T-cell (primary cell): ENCODE measurements at places on chromosomes 12 and 14. TPM values are rescaled to one million over a fixed set of nuclear protein-coding genes. Genes with fewer than 3 reads are reported as not detected.
A peak's percentile ranks its signal among the peaks of the same experiment; 100 is the strongest.

DNA sequence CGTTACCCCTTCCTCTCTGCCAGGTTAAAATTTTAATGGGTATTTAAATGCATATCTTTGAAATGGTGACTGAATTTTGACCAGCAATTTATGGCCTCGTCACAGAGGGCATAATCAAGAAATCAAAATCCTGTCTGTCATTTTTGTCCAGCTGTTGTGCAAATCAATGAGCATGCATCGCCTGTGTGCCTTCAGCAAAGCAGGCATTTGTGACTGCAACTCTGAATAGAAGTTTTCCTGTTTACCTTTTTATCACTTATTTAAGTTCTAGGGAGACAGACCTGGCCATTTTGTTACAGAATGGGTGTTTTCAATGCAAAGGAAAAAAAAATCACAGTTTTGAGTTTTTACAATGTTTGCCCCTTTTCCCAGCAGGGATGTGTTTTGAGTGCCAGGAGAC, 107.4 kb downstream of the PPM1A start:
- H3K4me3 ChIP-seq = no peak overlapping the region
- no peak for DNase-seq
- H3K27me3 ChIP-seq = peaks cover 3% of the 10 kb centered on the region
- no peak overlapping the region for H3K27ac ChIP-seq

DNA sequence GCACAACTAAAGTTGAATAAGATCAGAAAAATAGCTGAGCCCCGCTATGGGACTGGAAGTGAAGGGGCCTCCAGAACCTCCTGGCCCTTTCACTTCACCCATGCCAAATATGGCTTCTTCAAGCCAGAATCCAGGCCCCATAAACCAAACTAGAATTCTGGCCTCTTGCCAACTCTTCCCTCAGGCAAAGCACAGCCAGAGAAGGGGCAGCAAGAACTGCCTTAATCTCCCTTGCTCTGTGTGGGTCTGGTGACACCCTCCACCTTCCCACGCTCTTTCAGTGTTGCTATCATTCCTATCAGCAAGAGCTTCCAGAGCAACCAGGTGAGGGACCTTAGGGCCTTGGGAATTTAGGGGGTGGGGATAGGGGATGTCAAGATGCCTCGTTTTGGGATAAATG, 3.1 kb upstream of the PNMA1 start:
- no peak overlapping the region for H3K27ac ChIP-seq
- DNase-seq = no peak
- H3K4me3 ChIP-seq = no peak overlapping the region
- peaks cover 13% of the 10 kb centered on the region for H3K36me3 ChIP-seq
- no peaks in the 10 kb centered on the region for H3K27me3 ChIP-seq

- DNase-seq = no peak
- H3K27ac ChIP-seq = no peak overlapping the region
- H3K4me1 ChIP-seq = no peaks in the 10 kb centered on the region
- H3K27me3 ChIP-seq = no peaks in the 10 kb centered on the region
- H3K36me3 ChIP-seq = no peaks in the 10 kb centered on the region
Measured at GRCh38 chr12:70449074-70449752, 83.1 kb downstream of the KCNMB4 start.

- peak overlapping the region; percentile 48 for H3K27ac ChIP-seq
- H3K4me3 ChIP-seq = no peak overlapping the region
- no peaks in the 10 kb centered on the region for H3K27me3 ChIP-seq
- H3K36me3 ChIP-seq = no peaks in the 10 kb centered on the region
Measured at GRCh38 chr12:19404242-19404880, 34.9 kb upstream of the AEBP2 start.

- H3K27me3 ChIP-seq = no peaks in the 10 kb centered on the region
- H3K27ac ChIP-seq = peak overlapping the region; percentile 94
- no peak for DNase-seq
- H3K4me1 ChIP-seq = peaks cover 14% of the 10 kb centered on the region
- peak overlapping the region; percentile 97 for H3K4me3 ChIP-seq
Measured at GRCh38 chr14:58428118-58428683, 682 bp downstream of the KIAA0586 start.

DNA sequence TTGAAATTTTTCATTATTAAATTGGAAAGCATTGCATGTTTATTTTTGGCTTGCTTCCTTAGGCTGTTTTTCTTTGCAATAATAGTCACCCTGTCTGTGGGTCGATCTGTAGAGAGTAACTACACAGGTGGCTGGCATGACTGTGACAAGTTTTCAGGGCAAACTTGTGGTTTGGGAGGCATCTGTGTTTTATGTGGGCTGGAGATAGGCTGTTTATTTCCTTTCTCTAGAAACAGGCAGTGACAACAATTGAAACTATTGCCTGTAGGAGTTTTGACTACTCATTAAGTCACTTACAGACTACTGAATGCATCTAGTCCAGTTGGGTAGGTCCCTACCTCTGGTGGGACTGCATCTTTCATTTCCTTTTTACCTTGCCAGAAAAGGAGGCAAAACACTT, 155.6 kb downstream of the DYRK2 start:
- H3K4me1 ChIP-seq = peaks cover 8% of the 10 kb centered on the region
- H3K36me3 ChIP-seq = no peaks in the 10 kb centered on the region
- no peaks in the 10 kb centered on the region for H3K27me3 ChIP-seq

DNA sequence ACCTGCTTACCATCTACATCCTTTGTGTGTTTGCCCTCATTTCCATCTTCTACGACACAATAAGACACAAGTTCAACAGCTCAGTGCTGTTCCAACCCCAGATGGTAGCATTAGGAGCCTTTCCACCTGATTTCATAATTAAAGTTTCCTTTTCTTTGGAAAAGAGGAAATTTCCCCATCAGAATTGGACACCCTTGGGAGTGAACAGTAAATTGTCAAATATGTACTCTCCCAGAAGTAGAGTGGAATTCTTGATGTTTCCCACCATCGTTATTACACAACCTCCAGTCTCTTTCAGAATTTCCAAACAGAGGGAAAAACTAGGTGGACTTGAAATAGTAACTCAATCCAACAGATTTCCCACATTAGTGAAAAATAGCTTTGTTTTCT, 337.6 kb upstream of the OR4E1 start:
- no peaks in the 10 kb centered on the region for H3K27me3 ChIP-seq
- H3K27ac ChIP-seq = no peak overlapping the region
- H3K4me1 ChIP-seq = peaks cover 6% of the 10 kb centered on the region
- DNase-seq = no peak

GRCh38 chr14:104450811-104451401, 128.7 kb upstream of the C14orf180 start:
- H3K27me3 ChIP-seq = peaks cover 28% of the 10 kb centered on the region
- no peak for DNase-seq
- no peak overlapping the region for H3K4me3 ChIP-seq

GRCh38 chr14:20564501-20564997, 3.7 kb upstream of the RNASE9 start:
- H3K36me3 ChIP-seq = no peaks in the 10 kb centered on the region
- H3K27me3 ChIP-seq = no peaks in the 10 kb centered on the region
- DNase-seq = no peak
- H3K27ac ChIP-seq = no peak overlapping the region
- no peak overlapping the region for H3K4me3 ChIP-seq

DNA sequence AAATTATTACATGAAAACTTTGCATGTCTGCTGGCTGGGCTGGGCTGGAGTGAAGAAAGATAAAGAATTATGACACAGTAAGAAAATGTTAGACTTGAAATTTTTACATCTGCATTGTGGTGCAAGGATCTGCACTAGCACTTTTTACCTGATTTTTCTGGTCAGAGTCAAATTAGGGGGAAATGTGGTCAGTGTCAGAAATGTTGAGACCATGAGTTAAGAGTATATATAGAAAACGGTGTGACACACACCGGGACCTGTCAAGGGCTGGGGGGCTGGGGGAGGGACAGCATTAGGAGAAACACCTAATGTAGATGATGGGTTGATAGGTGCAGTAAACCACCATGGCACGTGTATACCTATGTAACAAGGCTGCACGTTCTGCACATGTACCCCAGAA, 90.3 kb downstream of the IGF1 start:
- no peak overlapping the region for H3K4me3 ChIP-seq
- H3K4me1 ChIP-seq = no peaks in the 10 kb centered on the region
- no peaks in the 10 kb centered on the region for H3K36me3 ChIP-seq
- no peaks in the 10 kb centered on the region for H3K27me3 ChIP-seq

DNA sequence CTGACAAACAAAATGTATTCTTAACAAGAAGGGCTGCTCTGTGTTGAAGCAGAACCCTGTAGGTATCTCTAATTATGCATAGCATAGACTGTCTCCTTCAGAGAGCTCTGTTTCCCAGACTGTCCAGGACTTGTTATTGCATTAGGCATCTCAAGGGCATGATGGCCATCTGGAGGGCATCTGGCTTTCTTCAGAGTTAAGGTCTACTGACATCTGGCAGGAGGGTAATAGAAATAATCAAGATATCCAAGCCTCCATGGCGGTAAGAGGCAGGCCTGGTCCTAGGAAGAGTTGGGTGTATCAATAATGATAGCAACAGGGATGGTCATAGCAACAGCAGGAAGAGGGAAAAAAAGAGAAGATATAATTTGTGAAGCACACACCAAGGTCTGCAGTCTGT, 161.2 kb downstream of the TTC8 start:
- H3K4me3 ChIP-seq = no peak overlapping the region
- no peaks in the 10 kb centered on the region for H3K27me3 ChIP-seq
- H3K4me1 ChIP-seq = no peaks in the 10 kb centered on the region
- no peaks in the 10 kb centered on the region for H3K36me3 ChIP-seq

DNA sequence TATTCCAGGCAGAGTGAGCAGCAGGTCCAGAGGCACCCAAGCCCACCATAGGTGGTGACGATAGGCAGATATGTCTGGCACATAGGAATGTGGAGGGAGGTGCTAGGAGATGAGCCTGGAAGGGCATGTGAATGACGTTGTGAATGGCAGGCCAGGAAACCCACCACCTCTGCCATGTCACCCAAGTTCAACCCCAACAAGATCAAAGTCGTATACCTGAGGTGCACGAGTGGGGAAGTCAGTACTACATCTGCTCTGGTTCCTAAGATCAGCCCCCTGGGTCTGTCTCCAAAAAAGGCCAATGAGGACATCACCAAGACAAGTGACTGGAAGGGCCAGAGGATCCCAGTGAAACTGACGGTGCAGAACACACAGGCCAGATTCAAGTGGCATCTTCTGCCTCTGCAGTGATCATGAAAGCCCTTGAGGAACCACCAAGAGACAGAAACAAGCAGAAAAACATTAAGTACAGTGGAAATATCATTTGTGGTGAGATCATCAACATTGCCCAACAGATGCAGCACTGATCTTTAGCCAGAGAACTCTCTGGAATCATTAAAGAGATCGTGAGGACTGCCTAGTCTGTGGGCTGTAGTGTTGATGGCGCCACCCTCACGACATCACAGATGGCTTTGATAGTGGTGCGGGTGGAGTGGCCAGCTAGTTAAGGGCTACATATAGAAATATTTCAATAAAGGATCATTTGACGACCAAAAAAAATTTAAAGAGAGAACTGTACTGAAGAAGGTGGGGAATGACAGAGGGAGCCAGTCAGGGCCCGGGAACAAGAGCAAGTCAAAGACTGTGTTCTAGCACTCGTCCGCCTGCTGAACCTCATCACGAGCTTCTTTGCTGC, 99.7 kb downstream of the ZFP36L1 start:
- H3K4me1 ChIP-seq = no peaks in the 10 kb centered on the region
- no peaks in the 10 kb centered on the region for H3K36me3 ChIP-seq
- no peak for DNase-seq
- H3K4me3 ChIP-seq = no peak overlapping the region
- H3K27me3 ChIP-seq = no peaks in the 10 kb centered on the region

- no peak for DNase-seq
- no peaks in the 10 kb centered on the region for H3K4me1 ChIP-seq
- H3K4me3 ChIP-seq = no peak overlapping the region
- peaks cover 12% of the 10 kb centered on the region for H3K36me3 ChIP-seq
Measured at GRCh38 chr14:92638904-92639303, 109.5 kb downstream of the LGMN start.

GRCh38 chr14:105883066-105884005, 357.0 kb downstream of the TMEM121 start:
- no peaks in the 10 kb centered on the region for H3K36me3 ChIP-seq
- H3K27me3 ChIP-seq = peaks cover 52% of the 10 kb centered on the region
- H3K27ac ChIP-seq = no peak overlapping the region
- DNase-seq = no peak
- no peak overlapping the region for H3K4me3 ChIP-seq

DNA sequence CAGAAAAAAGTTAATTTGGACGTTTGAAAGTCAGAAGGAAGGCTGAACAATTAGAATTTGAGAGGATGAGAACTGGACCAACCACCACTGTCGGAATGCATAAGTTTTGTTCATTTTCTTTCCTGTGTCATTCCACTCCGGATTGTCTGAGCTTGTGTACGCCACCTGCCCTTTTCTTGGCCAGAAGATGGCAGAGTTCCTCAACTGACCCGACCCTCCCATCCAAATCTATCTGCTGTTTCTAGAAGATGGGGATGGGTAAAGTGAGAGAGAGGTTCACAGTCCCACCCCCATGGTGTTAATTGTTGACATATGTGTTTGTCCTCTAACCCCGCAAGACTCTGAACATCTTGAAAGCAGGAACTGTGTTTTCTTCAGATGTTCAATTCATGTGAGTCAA, 388.0 kb downstream of the VRK1 start:
- peaks cover 4% of the 10 kb centered on the region for H3K4me1 ChIP-seq
- DNase-seq = peak; percentile 6
- H3K4me3 ChIP-seq = no peak overlapping the region
- no peak overlapping the region for H3K27ac ChIP-seq
- H3K27me3 ChIP-seq = peaks cover 4% of the 10 kb centered on the region
- no peaks in the 10 kb centered on the region for H3K36me3 ChIP-seq

DNA sequence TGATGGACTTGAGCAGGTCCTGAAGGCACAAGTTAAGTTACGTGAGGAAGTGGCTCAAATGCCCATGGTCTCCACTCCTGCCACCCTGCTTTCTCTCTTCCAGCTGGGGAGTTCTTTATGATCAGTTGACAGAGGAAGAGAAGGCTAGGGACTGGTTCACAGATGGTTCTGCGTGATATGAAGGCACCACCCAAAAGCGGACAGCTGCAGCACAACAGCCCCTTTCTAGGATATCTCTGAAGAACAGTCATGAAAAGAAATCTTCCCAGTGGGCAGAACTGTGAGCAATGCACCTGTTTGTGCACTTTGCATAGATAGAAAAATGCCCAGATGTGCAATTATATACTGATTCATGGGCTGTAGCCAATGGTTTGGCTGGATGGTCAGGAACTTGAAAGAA, 162.4 kb upstream of the FSCB start:
- no peaks in the 10 kb centered on the region for H3K4me1 ChIP-seq
- no peak overlapping the region for H3K27ac ChIP-seq
- peaks cover 3% of the 10 kb centered on the region for H3K27me3 ChIP-seq

CCDC198 gene
- not detected for total RNA-seq

ARHGEF25 gene
- total RNA-seq = 0.67 TPM

SRRM4 gene
- total RNA-seq = not detected

NUDT4 gene
- 46.0 TPM for total RNA-seq

ALG10B gene
- 10.8 TPM for total RNA-seq

P2RX2 gene
- not detected for total RNA-seq

B4GALNT3 gene
- total RNA-seq = 3.8 TPM

BDKRB1 gene
- not detected for total RNA-seq

SETD1B gene
- 97.2 TPM for total RNA-seq
